ENCODE measurements at places on chromosomes 11 and 22.

DNA sequence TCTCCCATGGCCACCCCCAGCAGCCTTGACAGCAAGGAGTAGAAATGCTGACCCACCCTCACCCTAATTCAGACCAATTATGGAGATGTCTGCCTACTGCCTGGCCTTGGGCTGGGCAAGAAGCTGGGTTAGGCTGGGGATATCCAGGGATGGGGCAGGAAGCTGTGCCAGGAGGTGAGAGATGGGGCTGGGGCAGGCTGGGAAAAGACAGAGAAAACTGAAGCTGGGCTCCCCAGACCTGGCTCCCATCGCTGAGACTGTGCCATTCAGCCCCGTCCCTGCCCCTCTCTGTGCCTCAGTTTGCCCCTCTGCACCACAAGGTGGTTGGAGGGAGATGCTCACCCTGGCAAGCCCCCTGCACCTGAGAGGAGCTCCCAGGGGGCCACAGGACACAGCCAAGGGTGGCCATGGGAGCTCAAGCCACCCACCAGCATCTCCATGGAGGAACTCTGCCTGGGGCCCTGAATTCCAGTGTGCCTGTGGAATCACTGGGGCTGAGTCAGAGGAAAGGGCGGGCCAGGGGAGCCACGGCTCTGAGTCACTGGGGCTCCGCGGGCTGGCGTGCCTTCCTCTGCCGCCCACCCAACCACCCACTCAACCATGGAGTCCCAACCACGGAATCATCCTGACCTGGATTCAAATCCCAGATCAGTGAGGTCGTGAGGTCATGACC is 6.0 kb upstream of the CARD10 start:
- DNase-seq: no peak

GRCh38 chr11:64349025-64349387 is 9.0 kb downstream of the CCDC88B start:
- DNase-seq: no peak

- no peak for DNase-seq
Observed at GRCh38 chr11:27201454-27202302, 161.1 kb downstream of the BBOX1 start.

DNA sequence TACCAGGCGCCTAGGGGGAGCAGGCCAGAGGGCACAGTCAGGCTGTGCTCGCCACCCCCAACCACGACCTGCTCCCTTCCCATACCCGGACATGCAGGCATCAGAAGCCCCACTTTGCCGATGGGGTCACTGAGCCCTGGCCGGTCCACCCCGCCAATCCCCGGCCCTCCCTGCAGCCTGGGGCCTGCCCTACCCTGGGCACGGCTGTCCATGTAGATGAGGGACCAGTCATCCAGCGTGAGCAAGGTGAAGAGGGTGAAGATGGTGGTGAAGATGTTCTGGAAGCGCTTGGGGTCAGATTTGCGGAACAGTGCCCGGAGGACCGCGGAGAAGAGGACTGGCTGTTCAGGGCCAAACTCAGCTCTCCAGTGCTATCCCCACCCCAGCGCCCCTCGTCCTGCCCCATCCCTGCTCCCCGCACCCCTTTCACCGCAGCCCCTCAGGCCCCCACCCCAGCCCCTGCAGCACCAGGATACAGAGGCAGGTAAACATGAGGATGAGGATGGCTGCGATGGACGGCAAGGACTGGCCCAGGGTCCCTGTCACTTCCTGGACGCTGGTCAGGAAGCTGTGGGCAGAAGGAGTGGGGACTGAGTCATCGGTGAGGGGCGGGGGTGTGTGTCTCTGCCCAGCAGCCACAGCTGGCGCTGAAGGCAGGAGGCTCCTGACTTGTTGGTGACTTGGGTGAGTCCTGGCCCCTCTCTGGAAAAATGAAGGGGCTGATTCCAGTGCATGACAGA is 5.5 kb downstream of the CATSPER1 start:
- DNase-seq: no peak

GRCh38 chr11:64848826-64849597 is 4.6 kb upstream of the CDC42BPG start:
- no peak for DNase-seq
